ENCODE measurements at places on chromosomes 5 and 9.
A peak's percentile ranks its signal among the peaks of the same experiment; 100 is the strongest.

- no peak for DNase-seq
These were observed 27.2 kb upstream of the FBP1 start for GRCh38 chr9:94666364-94667099.

GRCh38 chr9:88953381-88954029 is 37.8 kb upstream of the S1PR3 start:
- peak; percentile 53 for DNase-seq

GRCh38 chr5:464843-465590 is 22.0 kb downstream of the EXOC3 start:
- no peak for DNase-seq

DNA sequence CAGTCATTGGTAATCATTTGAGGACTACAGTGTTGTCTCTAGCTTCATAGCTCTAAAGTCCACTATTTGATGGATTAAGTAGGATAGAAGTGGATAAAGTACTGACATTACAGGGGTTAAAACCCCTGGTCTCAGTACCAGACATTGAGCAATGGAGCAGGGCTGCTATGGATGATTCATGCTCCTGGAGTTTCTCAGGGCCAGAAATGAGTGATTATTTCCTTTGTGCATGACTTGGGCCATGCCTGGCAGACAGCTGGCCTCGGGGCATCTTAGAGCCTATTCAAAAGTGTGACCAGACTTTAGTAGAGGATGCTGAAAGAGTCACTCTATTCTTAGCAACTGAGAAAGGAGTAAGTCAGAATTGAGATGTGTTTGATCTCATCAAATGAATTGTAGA is 350.7 kb upstream of the TLE4 start:
- no peak for DNase-seq

DNA sequence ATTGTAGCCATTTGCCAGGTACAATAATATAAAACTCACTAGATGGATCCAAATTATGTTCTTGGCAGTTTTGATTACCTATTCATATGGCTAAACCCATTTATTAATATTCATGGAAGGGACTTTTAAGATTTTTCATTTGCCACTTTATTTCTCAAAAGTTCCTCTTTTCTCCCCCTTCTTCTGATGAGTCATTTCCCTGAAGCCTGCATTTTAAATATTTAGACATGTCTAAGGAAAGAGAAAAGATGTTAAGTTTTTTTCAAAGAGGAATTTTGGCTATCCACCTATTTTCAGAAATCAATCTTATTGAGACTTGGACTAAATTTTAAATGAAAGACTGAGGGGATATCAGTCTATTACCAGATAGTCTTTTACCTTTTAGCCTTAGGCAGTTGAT is 1189.4 kb downstream of the EFNA5 start:
- DNase-seq: no peak

GRCh38 chr5:1660001-1660400 is 136.2 kb upstream of the LPCAT1 start:
- DNase-seq: no peak

DNA sequence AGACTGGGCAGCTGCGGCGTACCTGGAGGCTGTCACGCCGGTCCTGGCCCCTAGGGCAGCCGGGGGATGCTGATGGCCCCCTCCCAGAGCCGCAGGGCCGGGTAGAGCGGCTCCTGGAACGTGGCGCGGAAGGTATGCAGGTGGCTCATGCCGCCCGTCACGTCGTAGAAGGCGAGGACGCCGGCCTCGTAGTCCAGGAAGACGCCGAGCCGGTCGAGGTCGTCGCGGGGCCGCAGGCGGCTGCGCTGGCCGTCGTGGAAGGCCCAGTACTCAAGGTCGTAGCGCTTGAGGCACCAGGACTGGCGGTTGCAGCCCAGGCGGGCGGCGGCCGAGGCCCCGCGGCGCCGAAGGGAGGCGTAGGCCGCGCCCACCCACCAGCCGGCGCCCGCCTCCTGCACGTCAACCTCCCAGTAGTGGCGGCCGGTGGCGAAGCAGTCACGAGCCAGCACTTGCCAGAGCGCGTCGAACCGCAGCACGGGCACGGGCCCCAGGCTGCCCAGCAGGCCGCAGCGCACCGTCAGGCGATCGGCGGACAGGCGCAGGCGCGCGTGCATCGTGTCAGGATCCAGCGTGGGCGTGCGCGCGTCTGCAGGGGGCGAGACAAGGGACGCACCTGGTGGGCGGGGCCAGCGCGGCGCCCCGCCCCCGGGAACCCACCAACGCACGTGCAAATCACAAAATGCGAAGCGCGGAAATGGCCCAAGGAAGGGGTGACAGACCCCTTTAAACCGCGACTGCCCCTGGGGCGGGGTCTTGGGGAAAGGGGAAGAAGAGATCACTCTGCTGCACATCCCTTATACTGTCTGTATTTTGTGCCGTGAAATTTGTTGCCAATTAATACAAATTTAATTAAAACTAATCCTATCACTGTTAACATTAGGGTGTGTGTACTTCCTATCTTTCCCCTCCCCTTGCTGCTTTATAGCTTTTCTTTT is 31.2 kb downstream of the NANS start:
- no peak for DNase-seq

DNA sequence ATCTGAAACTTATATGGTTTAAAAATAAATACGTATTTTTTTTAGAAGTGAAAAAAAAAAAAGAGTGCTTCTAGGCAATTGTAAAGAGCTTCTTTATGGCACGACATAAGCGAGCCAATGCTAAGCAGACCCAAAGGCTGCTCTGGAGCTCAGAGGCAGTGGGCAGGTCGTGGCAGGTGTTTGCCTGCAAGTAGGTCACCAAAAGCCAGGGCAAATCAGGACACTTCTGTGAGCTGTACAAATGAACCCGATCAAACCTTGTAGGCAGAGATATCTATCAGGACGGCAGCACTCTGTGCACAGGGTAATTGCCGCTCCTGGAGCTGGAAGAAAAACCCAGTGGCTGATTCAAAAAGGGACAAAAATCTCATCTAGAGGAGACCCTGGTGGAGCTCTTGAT is 75.9 kb downstream of the IRX2 start:
- no peak for DNase-seq

DNA sequence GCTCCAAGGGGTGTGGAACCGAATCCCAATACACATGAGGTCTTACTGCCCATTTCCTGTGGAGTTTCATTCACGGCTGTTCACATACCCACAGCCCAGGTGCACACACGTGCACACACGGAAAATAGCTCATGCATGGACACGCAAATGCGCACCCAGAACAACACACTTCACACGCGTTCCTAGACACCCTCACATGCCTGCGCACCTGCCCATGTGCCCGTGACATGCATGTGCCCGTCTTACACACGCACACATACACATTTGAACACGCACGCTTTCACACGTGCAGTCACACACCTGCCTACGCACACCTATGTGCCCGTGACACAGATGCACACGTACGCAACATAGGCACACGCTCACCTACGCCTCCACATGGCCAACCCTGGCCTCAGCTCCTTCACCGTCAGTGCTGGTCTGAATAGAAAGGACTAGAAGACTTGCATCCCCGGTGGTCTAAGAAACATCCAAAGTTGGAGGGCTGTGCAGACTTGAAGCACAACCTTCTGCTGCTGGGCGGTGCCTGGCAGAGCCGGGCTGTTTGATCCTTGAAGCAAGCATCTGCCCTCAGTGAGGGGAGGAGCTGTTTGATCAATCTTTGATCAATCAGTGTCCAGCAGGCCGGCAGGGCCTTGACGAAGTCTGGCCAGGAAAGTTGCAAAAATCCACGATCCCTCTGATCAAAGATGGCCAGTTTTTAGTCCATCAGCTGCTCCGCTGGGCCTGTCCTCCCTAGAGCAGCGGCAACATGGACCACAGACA is 164.7 kb downstream of the OLFM1 start:
- no peak for DNase-seq

DNA sequence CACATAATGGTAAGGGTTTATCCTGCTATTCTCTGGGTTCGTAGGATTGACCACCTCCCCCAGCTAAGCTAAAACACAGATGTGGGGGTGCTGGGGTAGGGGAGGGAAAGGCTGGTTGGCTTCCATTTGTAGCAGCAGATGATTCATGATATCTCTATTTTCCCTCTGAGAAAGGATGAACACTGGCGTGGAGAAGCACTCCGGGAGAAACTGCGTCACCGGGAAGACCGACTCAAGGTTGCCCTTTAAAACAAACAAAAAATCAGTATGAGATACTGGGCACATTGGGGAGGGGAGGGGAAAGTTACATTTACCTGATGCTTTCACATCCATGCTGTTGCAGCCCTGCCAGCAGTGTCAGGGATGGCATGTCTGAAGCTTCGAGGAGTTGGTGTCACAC is 28.2 kb downstream of the RAB14 start:
- no peak for DNase-seq

- DNase-seq: no peak
These were observed 250.1 kb downstream of the GOLPH3 start for GRCh38 chr5:31924005-31924404.

DNA sequence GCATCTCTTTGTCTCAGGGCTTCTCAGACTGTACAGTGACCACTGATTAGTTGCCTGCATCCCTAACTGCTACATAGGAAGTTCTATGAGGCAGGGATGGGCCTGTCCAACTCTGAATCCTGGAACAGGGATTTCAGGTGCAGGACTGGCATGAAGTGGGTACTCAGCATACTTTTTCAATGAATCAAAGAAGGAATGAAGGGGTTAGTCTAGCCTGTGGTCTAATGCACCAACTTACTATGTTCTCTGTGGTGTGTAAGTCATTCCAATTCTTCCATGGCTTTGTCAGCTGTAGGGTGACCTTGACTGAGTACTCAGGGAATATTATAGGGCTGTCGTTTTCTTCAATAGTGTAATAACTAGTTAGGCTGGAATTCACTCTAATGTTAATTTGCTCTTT is 8.3 kb downstream of the COL15A1 start:
- DNase-seq: no peak

GRCh38 chr5:139552893-139553575 is 8.1 kb upstream of the UBE2D2 start:
- no peak for DNase-seq

GRCh38 chr5:174706997-174707572 is 17.3 kb upstream of the MSX2 start:
- no peak for DNase-seq

GRCh38 chr5:181163487-181164075 is 16.2 kb downstream of the OR2V2 start:
- no peak for DNase-seq

- DNase-seq: no peak
These were observed 127.3 kb downstream of the NUDT12 start for GRCh38 chr5:103435136-103435889.

DNA sequence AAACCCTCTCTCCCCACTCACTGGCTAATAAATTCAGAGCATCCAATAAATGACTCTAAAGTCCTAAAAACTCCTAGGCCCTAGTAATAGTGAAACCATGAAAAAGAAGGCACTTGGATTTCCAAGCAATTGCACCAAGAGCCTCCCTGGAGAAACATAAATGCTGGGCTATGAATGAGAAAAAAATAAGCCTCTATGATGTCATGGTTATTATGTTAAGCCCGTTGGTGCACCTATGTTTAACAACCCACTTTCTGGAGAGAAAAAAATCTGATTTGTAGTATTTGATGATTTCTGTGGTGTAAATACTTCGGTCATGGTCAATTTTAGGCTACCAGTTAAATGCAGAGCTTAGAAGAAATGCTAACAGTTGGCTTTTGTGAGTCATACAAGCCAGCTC is 8.4 kb downstream of the CFAP90 start:
- DNase-seq: no peak

- peak; percentile 81 for DNase-seq
These were observed 146.9 kb downstream of the GOLPH3 start for GRCh38 chr5:32027093-32027716.

GRCh38 chr9:136596630-136597031 is 50.8 kb upstream of the NOTCH1 start:
- peak; percentile 70 for DNase-seq

DNA sequence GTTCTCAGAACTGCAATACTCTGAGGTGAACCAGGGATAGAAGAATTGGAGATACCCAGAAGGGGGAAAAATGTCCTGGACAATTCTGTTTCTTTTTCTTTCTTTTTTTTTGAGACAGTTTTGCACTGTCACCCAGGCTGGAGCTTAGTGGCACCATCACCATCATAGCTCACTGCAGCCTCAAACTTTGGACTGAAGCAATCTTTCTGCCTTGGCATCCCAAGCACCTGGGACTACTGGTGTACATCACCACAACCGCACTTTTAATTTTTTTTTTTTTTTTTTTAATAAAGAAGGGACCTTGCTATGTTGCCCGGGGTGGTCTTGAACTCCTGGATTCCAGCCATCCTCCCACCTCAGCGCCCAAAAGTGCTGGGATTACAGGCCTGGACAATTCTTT is 1.9 kb downstream of the EMB start:
- no peak for DNase-seq

GRCh38 chr9:14098486-14099180 is 215.3 kb downstream of the NFIB start:
- DNase-seq: no peak

- DNase-seq: no peak
These were observed 531 bp downstream of the MVB12B start for GRCh38 chr9:126327006-126327713.

DNA sequence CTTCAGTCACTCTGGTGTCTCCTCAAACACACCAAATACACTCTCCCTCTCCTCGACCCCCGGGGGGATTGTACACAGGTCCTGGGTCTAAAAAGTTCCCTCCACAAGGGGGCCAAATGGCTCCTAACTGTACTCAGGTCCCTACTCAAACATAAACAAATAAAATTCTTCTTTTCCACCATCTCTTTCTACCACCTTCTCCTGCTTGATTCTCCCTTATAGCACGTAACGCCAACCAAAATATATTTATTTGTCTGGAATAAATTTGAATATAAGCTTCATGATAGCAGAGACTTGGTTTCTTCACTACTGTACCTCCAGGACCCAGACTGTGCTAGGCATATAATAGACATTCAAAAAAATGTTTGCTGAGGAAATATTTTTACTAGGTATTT is 21.4 kb downstream of the ZNF608 start:
- no peak for DNase-seq

DNA sequence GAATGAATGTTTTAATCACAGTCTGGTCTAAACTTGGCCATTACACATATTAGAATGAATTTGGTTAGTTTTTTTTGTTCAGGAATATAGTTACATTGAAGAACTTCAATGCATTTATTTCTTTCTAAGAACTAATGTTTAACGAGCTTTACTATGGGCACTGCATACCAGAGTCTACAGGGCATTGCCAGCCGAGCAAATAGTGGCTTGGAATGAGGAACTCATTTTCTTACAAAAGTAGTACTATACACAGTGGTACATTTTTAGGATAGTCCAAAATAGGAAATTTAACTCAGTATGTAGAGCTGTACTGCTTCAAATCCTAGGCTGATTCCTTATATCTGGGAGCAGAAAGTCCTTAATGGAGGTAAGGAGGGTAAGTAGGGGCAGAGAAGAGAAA is 155.4 kb downstream of the CARTPT start:
- DNase-seq: no peak

DNA sequence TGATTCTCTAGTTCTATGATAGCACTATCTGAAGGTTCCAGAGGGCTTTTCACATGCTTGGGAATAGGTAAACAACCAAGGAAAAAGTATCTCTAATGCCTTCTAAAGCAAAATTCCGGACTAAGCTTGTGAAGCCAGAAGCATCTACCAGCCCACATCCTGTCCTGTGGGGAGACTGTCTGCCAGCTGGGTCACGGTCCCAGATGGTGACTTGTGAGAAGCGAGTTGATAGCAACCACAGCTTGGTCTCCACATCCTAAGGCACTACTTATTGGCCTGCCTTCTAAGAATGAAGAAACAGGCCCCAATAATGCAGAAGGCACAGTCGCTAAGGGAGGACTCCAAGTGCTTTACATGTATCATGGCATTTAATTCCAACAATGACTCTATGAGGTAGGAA is 184.1 kb upstream of the ADRA1B start:
- no peak for DNase-seq

- no peak for DNase-seq
These were observed 4.4 kb downstream of the GDNF start for GRCh38 chr5:37835380-37835973.

GRCh38 chr5:34491251-34491620 is 164.9 kb upstream of the RAI14 start:
- no peak for DNase-seq
